ENCODE measurements at places on chromosomes 3 and 15.

GRCh38 chr15:65060641-65061397 is 7.0 kb downstream of the RASL12 start:
- DNase-seq = no peak

GRCh38 chr3:196998966-196999760 is 30.5 kb downstream of the MELTF start:
- DNase-seq = no peak

DNA sequence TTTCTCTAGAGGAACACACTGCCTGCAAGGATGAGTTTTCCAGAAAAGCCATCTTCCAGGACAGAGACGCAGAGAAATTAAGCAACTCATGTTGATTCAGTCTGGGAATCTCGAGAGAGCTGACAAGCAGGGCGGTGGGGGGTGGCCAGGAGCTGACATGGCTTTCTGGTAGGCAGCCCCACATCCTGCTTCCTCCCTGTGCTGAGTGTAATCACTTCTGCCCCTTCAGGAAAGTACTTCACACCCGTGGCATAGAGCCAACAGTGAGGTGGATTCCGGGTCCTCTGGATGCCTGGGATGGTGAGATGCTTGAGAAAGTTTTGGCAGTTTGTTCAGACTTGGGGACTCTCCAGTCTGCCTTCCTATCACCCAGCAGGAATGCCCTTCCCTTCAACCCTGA is 221.1 kb downstream of the SLCO3A1 start:
- no peak for DNase-seq

DNA sequence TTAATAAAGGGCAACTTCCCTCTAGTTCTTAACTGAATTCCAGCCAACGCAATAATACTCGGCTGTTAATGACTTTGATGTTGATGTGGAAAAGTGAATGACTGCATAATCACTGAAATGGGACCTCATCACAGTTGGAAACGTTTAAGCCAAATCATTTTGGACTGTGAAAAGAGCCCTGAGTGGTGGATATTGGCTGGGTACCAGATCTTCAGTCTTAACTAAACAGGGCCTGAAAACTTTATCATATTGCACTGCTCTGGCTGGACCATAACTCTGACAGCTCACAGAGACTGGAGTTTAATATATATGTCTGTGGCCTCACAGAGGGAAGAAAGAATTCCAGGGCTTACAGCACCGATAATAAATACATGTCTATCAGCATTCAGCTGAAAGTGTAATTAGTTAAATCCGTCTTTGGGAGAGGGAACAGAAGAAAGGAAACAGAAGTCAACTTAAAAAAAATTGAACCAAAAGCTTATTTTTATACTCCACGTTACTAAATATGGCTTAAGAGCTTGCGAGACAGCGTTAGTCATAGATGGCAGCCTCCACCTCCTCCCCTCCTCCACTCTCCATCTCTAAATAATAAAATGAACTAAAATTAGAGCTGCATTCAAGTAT is 222.3 kb upstream of the CDIN1 start:
- DNase-seq = no peak

GRCh38 chr3:186920301-186920700 is 10.0 kb upstream of the ST6GAL1 start:
- no peak for DNase-seq

- DNase-seq = no peak
Measured at GRCh38 chr3:140442621-140443020, 235.2 kb upstream of the TRIM42 start.

DNA sequence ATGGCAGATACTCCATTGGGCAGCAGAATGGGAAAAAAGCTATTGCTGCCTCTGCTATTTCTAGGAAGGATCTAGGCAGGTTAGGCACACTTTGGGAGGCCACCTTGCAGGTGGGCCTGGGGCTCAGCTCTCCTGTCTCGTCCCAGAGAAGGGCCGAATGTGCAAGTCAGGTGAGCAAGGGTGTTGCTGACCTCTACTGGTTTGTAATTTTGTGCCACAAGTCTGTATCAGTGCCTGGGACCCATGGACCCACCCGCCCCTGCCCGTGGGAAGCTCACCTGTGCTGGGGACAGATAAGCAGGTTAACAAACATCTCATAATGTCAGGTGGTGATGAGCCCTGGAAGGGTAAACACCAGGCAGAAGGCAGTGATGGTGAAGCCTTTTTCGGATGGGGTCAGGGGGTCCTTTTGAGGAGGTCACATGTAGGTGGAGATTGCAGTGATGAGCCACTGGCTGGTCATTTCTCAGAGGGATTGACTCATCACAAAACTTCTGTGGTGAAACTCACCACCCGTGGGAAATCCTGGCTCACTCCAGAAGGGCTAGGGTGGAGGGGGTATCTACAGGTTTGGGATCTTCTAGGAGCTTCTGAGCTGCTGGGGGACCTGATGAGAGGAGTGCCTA is 161.3 kb downstream of the KLF13 start:
- DNase-seq = no peak

- no peak for DNase-seq
Measured at GRCh38 chr3:171321559-171322360, 138.4 kb downstream of the TNIK start.

- DNase-seq = no peak
Measured at GRCh38 chr3:122959339-122959738, 68.2 kb downstream of the SEMA5B start.

DNA sequence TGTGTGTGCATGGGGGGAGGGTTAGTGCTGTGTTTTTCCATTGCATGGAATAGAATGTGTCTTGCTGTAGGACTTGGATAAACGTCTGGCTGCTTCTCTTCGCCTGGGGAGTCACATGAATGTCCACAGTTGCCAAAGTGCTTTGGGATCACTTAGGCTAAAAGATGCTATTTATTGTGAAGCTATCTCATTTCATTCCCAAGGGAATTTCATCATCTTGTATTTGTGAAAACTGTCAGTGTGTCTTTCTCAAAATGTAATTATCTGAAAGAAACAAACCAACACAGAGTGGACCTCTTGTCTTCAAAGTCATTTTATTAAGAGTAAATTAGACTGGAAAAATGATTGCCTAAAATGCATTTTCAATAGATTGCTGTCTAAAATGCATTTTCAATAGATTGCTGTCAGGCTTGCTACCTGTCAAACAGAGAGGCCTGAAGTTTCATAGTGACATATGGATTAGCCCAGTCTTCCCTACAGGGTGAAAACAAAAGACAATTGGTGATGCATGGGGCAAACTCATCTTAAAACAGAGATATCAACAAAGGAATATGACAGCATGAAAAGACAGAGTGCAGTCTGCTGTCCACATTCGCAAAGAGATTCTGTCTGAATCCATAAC is 117.1 kb upstream of the GOLIM4 start:
- no peak for DNase-seq

- DNase-seq = no peak
Measured at GRCh38 chr3:109284071-109284470, 32.2 kb downstream of the DPPA2 start.

DNA sequence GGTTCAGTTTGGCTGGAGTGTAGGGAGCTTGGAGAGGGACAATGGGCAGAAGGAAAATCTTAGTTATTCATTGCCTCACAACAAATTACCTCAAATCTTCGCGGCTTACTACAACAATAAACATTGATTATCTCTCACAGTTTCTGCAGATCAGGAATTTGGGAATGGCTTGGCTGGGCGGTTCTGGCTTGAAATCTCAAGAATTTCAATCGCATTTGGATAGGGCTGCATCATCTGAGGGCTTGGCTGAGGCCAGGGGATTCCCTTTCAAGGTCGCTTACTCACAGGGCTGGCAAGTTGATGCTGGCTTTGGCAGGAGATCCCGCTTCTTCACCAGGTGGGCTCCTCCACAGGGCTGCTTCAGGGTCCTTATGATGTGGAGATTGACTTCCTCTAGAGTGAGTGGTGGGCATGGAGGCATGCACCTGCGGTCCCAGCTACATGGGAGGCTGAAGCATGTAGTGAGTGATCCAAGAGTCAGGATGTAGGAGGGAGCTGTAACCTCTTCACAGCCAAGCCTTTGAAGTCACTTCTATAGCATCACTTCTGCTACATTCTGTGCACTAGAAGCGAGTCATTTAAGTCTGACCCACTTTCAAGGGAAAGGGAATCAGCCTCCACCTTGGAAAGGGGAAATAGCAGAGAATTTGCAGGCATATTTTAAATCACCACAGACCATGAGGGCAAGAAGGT is 63.1 kb downstream of the CDC25A start:
- no peak for DNase-seq

- DNase-seq = no peak
Measured at GRCh38 chr15:63072809-63073277, 30.3 kb downstream of the TPM1 start.

DNA sequence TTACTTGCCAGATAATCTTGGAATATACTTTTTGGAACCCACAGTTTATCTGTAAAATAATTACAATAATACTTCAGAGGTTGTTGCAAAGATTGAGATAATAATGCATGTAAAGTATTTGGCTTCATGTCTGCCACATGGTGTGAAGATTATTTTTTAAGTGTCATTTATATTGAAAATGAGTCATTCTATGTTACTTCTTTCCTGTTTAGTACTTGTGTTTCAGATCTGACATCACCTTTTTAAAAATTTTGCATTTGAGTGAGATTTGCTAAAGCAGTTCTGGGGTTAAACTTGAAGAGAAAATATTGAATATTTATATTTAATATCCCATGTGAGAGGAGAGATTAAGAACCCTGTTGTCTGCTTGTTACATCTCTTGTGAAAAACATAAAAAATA is 31.2 kb downstream of the IQGAP1 start:
- no peak for DNase-seq

DNA sequence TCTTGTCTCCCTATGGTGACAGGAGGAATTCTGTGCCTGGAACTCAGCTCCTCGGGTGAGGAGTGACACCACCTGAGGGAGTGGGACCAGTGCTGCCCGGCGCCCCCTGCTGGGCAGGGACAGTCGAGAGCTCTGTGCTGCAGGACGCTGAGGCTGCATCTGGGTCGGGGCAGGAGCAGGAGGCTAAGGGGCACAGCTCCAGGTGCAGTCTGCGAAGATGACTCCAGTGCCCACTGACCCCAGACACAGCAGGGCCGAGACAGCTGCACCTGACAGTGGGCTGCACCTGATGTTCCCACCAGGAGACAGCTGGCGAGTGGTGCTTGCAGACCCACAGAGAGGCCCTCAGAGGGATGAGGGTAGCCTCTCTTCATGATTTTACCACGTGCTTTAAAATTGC is 152.9 kb downstream of the ATP10A start:
- DNase-seq = peak; percentile 53

DNA sequence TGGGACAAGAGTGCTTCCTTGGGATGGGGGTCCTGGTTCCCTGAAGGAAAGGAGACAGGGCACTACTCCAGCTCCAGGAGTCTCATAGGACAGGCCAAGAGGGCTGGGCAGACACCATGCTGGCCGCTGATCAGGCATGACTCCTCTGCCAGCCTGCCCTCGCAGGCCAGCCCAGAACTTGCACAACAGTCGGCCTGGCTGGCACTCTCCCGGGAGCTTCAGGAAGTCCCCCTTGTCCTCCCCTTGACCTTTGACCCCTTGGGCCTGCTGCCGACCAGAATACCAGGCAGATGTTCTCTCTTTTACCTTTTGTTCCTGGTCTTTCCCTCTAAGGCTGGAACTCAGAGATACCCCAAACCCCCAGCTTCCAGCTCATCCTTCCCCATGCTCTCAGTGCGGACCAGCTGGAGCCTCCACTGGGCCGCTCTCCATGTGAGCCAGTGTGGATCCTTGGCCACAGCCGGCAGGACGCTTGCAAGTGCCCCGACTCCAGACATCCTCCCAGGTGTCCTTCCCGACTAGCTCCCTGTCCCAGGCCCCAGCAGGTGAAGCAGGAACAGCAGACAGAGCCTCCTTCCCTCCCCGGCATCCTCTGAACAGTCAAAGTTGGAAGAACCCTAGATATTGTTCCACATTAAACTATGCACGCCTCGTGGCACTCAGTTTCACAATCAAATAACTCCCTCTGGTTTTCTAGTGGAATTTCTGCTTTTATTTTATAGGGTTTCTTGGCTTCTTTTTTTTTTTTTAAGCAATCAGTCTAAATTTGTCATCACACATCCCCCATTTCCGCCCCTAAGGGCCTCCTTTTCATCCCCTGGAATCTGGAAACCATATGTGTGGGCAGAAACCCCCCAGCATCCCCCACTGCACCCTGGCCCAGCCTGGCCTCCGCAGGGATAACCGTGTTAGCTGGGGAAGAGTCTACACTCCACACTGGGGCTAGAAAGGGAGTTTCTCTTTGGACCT is 15.7 kb downstream of the VPS18 start:
- DNase-seq = no peak

DNA sequence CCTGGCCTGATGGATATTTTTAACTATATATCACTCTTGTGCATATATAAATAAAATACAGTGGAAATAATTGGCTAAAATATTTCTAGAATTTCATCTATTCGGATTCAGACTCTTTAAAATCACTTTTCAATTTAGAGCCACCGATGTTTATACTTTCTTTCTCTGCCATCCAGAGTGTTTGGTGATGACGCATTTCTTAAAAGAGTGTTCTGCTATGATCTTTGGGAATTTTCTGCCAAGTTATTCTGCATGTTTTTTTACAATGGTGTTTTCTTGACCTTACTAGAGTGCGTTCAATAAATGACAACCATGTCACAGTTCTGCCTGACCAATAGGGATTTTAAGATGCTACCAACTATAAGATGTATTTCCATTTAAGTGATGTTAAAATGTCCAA is 30.2 kb downstream of the PPP2R3A start:
- no peak for DNase-seq

GRCh38 chr3:12807601-12808359 is 11.3 kb downstream of the CAND2 start:
- no peak for DNase-seq

GRCh38 chr3:186417791-186418190 is 55.8 kb upstream of the DGKG start:
- no peak for DNase-seq

DNA sequence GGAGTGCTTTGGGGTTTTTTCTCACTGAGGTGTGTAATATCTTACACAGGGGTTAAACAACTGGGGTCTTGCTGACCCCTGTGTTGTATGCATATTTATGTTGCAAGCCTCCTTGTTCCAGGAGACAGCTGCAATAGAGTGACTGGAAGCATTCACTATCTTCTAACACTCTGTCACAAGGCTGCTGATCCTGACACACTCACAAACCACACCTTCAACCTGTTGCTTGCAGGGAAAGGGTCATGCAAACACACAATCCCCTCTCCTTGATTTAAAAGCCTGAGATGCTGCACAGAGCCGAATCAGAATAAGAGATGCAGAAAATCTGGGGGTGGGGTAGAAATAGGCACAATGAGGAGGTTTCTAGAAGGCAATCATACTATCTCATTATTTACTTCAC is 197.3 kb downstream of the CADPS start:
- DNase-seq = no peak

DNA sequence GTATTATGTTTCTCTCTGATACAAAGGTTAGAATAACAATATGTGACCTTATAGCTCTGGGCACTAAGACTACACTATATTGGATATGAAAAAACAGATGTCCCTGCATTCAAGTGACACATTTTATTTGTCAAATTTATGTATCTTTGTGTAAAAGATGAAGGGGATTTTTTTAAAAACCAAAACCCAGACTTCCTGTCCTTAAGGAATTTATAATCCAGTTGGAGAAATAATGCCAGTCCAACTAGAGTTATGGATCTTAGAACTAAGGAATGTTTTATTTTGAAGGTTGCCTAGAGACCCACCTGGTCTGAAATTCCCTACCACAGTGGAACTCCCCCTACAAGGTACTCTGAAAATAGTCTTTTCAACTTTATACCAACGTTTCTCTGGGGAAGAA is 33.3 kb upstream of the PIK3CB start:
- DNase-seq = no peak

- DNase-seq = peak; percentile 83
Measured at GRCh38 chr3:46693038-46693891, at the start of gene ALS2CL. ALS2CL (minus strand) TSS chr3:46693679; CDS start chr3:46689440, 4,239 bp downstream.
